ENCODE measurements at places on chromosomes 7 and 10.

DNA sequence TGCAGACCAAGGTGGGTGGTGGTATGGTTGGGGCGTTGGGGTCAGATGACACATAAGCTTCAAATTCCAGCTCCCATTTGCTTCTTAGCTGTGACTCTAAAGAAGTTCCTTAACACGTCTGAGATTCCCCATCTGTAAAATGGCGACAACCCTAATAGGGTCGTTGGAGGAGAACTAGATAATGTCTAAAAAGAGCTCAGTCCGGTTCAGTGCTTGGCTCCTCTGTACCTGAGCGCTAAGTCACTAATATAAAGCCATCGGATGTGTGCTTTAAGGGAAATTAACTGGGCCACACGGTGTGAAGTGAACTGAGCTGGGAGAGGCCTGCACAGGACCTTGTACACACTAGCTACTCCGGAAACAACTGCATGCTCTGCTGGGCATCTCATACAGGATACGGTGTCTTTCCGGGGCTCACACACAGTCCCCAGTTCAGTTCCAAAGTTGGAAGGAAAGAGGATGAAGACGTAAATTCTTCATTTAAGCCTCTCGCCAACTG lies 476 bp upstream of the ZFYVE27 start:
- DNase-seq = peak; percentile 8

- no peak for DNase-seq
Observed at GRCh38 chr10:70124415-70124814, 8.2 kb downstream of the AIFM2 start.

GRCh38 chr7:145082366-145083161 lies 246.7 kb upstream of the TPK1 start:
- no peak for DNase-seq

GRCh38 chr10:88080213-88080612 lies 216.8 kb downstream of the PTEN start:
- no peak for DNase-seq

GRCh38 chr10:31172925-31173324 lies 141.3 kb upstream of the ZNF438 start:
- DNase-seq = no peak

GRCh38 chr10:21030091-21030490 lies 133.0 kb upstream of the NEBL start:
- DNase-seq = peak; percentile 8

DNA sequence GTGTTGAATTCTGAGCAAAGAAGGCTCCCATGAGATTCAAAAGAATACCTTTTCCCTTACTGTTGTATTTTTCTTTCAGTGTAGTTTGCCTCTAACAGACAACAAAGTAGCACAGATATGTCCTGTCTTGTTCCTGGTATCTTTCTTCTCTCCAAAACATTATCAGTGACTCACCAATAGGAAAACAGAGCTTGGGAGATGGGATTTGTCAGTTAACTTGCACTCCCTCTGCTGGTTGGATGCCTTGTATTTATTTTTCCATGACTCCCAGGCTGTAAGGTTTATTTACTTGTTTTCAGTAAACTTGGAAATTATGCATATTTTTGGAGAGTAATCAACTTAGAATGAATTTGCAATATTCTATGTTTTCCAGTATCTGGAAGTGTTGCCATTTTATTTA lies 129.7 kb downstream of the SAMD9 start:
- peak; percentile 30 for DNase-seq

DNA sequence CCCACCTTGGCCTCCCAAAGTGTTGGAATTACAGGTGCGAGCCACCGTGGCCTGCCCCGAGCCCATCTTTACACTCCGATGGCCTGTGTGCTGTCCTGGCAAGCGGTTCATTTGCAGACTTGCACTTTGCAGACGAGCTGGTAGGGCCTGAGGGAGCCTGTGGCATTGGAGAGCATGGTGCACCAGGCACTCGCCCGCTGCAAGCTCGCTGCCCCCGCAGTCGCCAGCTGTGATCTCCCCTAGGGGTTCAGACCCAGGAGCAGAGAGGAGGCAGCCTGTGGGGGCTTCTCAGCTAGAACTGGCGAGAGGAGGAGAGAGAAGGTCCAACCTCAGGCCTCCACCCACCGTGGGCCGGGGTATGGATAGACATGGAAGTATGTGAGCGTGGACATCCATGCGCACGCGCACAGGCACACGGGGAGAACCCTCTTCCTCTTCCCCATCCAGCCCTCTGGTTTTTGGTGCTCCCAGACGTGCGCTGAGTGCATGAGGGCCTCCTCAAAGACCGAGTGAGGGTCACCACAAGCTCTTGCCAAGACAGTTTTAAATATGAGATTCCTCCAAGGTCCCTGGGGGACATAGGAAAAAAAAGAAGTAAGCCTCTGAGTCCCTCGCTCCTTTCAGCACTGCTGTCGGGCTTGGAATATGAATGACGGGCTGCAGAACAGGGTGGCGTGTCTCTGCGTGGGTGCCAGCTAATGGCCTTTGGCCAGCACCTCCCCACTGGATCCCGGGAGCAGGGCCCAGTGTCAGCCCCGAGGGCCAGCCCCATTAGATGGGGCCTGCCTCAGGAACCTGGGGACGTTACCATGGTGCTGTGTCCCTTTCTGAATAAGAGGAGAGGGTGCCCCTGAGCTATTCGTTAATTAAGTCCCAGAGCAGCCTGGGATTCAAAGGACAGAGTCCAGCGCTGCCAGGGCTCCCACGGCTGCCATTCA lies 15.1 kb upstream of the TTYH3 start:
- DNase-seq = no peak

GRCh38 chr7:2409745-2410414 lies 6.5 kb downstream of the CHST12 start:
- DNase-seq = no peak

DNA sequence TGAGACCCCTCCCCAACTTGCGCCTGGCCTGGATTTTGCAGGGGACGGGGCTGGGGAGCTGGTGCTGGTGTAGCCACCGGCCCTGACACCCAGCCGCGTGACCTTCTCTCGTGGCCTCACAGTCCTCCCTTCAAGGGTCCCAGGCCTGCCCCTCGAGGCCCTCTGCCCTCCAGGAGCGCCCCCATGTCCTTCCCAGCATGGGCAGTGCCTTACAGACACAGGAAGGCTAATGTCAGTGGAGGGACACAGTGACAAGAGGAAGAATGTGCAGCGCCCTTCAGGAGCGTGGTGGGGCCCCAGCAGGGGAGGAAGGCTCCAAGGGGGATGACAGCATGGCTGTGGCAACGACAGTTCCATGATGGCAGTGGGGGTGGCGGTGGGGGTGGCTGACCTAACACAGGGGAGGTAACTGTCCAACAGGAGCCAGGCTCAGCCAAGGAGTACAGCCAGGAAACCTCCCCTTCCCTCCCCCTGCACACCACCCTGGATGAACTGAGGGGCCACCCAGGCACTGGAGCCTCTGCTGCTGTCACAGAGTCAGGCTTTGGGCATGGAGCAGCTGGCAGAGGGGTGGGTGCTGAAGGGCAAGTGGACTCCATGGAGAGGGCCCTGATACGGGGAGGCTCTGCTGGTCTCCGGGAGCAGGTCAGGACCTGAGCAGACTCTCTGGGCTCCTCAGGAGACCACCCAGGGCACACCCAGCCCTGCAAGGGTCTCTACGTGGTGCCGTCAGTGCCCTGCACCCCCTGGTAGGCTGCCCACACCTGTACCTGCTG lies 76.0 kb upstream of the RET start:
- DNase-seq = peak; percentile 21

DNA sequence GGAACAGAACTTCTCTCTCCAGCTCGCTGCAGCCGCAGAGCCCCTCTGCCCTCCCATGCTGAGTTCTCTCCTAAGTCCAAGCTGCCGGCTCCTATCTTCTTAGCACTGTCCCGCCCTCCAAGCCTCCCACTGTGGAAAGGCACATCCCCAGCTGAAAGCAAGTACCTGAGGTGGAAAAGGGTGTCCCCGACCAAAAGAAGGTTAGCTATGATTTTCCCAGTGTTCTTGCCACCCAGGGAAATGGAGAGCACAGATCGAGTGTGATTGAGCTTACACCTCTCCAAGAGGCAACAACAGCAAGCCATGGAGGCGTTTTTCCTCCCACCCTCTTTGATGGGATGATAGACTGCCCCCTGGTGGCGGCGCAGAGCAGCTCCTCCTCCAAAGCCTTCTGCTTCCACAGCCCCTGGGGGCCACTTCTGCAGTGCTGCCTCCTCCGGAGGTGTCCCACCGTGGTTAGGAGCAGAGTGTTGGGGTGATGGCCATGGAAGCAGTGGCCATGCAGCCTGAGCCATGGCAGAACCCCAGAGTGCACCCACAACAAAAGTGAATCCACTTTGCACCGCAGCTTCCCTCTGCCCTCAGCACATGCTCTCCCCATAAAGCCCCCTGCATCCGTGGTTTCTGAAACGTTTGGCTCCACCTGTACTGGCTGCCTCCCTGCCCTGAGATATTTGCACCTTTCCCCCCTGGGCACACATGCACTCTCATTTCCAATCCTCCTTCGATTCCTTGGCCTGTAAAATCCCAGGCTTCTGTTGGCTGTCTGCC lies 143.1 kb upstream of the STK17A start:
- peak; percentile 68 for DNase-seq

DNA sequence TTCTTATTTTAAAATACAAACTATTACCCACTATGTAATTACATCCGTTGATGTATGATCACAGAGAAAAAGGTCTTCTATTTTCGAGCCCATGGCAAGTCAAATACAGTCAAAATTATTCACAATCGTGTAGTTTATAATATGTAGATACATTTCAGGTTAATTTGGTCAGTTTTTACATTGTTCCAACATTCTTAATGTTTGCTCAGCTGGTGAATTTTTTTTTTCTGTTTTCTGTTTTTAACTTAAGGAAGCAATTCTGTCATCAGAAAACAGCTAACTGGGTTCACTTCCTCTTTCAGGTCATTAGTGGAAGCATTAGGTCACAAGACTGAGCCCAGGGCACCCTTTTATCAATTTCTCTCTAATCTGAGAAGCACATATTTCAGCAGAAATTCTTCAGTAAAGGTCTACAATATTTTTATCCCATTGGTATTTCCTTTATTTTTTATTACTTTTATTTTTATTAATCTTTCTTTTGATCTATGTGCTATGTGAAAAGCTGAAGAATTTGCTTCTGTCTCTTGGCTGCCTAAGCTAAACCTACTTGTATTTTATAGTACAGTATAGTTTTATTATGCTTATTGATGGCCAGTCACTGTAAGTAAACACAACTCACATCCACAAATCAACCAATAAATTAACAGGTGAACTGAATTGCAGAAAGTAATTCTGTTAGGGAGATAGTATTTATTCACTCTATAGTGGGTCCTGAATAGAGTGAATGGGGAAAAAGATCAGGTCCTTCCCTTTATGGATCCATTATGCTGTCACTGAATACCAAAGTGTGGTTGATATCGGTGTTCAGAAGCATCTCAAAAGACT lies 84.6 kb downstream of the ICA1 start:
- peak; percentile 87 for DNase-seq

GRCh38 chr7:12570534-12571461 lies at the start of gene SCIN:
Gene SCIN (plus strand): TSS chr7:12570720. CDS start chr7:12570787, 67 bp downstream.
- DNase-seq = peak; percentile 82

DNA sequence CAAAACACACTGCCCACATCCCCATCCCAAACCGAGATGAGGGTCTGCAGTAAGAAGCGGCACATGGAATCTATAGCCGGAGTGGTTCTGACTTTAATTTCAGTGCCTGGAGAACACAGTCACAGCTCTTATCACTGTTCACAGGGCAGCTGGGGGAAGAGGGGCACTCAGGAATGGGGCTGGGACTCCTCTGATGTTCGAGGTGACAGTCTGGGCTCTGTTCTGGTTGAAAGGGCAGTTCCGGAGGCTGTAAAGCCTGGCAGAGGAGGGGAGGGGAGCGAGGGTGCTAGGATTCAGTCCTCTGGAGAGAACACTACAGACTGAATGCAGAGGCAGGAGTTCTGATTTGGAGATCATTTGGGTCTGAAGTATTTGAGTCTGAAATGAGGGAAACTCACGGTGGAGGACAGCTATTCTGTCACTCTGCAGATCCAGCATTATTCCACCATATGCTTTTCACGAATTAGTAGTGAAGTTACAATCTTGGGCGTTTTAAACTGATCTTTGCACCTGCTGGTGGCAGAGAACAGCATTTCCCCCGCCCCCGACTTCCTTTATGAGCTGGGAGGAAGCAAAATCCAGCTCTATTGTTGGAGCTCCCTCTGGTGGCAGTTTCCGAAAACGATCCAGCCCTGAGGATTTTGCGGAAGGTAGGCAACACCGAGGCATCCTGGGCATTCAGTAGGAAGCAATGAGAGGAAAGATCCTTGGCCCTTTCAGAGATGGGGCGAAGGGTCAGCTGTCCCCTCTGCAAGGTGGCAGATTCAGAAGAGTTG lies 22.7 kb upstream of the KCNK18 start:
- peak; percentile 94 for DNase-seq

DNA sequence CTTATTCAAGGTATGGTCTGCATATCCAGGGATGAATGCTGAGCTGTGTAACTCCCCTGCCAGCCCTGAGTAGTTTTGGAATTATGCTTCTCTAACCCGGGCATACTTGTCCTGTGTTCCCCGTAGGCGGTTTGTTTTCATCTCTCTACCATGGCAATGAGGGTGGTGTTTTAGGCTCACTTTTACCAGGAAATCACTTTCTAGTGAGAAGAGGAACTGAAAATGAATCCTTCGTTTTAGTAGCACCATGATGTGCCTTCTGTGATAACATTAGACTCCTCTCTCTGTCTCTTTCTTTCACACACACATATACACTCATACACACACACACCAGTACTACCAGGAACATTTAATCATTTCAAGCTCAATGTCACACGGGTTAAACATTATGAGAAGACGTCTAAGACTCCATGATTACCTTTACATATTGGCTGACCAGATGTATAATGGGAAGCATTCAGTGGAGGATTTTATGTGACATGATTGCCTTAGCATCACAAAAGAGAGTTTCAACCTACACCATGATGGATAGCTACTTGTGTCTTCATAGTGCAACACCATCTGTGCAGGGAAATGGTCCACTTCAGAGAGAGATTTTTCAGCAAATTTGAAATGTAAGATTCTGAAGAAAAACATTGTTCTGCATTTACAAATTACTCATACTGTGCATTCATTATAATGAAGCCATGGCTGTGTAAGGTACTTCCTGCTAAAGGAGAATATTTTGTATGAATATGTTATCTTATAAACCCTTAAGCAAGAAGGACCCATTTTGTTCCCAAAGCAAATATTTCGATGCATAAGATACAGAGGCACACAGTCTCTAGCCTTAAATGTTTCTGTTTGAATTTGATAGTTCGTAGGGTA lies 31.0 kb upstream of the PFKP start:
- DNase-seq = peak; percentile 89

DNA sequence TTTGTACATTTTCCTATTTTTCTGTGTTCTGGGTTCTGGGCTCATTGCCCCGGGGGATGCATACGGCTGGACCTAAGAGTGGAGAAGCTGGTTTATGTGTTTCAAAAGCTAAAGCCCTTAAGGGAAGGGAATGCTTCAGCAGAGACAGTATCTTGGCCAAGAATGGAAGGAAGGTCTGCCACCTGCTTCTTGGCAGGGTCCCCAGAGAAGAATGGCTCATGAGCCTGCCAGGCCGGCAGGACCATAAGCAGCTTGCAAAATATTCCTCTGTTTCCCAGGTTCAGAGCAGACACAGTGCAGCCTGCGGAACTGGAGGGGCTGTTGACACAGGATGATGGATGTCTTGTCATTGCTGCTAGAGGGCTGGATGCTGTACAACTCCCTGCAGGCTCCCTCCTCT lies 7.8 kb upstream of the ABHD11 start:
- no peak for DNase-seq

All from suppressor macrophage treated with lipopolysaccharide for 1 hour (primary cell).